ENCODE measurements at places on chromosomes 13 and 19. TPM values are rescaled to one million over a fixed set of nuclear protein-coding genes. Genes with fewer than 3 reads are reported as not detected.
A peak's percentile ranks its signal among the peaks of the same experiment; 100 is the strongest.

PPM1N gene
- 0.47 TPM for total RNA-seq

ELAVL3 gene
- total RNA-seq = 0.21 TPM

DNA sequence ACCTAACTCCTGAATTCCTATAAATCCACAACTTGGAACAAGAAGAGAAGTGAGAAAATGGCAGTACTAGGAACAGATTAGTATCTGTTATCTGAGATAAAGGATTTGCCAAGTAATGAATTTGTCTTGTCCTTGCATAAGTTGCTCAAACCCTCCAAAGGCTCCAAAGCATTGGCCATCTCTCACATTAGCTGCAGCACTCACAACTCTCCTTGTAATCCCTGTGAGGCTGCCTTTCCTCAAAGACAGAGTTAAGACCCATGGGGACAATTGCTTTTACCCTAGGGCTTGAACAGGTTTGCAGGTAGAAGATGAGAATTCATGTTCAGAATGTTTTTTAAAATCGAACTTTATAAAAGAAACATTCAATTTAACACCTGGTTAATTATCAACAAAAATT lies 1702.2 kb downstream of the EFNB2 start:
- no peak for DNase-seq

GRCh38 chr13:40969169-40969901 lies 49.8 kb downstream of the ELF1 start:
- DNase-seq = no peak

DNA sequence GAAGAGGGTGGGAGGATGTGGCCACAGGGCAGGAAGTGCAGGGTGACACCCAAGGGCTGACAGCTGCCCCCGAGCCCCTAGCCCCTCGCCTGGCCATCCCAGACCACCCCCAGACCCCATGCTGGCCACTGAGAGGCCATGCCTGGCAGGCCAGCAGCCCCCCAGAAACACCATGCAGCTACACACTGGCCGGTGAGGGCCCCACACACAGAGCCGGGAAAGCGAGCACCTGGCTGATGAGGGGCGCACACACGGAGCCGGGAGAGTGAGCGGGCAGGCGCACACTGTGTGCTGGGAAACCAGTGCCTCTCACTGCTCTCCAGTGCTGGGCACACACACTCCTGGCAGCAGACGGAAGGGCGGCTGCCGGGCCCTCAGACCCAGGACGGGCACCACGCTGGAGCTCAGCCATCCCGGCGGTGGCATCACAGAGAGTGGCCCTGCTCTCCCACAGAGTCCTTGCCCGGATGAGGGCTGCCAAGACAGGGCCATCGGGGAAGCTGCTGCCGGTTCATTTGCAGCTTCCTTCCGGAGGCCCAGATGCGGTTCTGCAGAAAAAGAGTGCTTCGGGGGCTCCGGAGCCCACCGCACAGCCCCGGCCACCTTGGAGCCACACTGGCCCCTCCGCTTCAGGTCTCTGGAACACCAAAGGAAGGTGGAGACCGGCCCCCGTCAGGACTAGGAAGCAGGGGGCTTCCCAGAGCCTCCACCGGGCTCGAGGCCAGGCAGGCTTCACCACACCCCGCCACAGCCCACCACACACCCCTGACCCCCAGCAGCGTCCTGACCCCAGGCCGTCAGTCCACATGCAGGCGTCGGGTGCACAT lies 76.4 kb downstream of the SPACA7 start:
- DNase-seq = peak; percentile 70

DNA sequence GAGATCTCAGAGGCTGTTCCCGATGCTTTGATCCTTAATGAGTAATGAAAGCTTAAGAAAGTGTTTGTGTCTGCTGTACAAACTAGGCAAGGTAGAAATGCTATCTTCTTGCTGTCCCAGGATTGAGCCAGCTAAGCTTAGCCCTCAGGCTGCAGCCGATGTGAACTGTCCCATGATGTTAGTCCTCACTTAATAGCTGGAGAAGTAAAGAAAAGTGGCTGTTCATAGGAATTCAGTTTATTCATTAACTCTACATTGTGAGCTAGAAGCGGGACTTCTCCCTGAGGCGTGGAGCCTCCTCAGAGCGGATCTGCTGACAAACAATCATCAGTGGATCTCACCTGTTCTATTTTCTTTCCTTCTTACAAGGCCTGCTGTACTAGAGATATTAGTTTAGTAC lies 10.1 kb upstream of the GSX1 start:
- DNase-seq = no peak

- DNase-seq = no peak
Measured at GRCh38 chr13:83752141-83752540, 130.1 kb downstream of the SLITRK1 start.

DNA sequence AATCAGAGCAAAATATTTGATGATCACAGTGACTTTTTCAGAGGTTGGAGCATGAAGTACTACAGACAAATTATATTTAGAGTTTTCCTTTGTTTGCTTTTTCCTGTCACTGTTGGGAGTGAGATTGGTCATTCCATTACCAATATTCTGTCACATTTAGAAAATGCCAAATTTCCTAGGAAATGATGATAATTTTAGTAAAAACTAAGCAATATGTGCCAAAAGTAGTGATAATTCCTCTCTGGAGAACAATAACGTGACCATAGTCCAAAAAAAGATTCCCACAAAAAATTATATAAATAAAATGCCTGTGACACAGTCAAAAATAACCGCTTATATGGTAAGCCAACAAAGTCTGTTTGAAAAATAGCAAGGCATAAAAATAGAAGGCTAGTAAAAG lies 2719.4 kb downstream of the PCDH9 start:
- no peak for DNase-seq

GRCh38 chr19:36060430-36060829 lies 5.7 kb downstream of the WDR62 start:
- no peak for DNase-seq

DNA sequence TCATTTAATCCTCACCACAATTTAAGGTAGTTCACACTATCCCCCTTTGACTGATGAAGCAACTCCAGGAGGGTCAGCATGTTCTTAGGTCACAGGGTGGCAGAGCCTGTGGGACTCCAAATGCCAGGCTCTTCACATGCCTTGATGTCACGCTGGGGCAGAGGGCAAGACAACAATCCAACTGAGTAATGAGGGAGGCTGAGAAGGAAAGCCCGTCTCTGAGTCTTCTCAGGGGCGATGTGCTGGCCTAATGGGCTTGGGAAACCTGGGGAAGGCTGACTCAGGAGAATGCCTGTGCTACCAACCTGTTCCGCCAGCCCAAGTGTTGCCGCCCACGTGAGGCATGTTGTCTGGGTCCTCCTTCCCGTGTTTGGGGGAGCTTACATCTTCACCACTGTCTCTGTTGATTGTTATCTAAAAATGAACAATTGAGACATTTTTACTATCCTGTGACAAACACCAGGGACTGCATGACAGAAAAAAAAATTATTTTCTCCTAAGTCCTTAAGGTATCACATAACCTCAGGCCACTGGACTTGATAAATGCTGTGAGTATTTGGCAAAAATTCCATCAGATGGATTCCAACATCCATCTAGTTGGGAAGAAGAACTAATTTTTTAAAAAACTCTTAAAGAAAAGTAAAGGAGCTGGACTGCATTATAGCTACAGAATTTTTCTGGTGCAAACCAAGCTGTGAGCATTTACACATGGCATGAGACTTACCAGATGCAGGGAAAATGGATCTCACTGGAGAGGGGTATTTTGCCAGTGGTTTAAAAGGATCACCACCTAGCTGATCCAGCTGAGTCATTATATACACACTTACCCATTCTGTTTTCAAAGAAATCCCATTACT lies 157.5 kb downstream of the RGCC start:
- no peak for DNase-seq

DNA sequence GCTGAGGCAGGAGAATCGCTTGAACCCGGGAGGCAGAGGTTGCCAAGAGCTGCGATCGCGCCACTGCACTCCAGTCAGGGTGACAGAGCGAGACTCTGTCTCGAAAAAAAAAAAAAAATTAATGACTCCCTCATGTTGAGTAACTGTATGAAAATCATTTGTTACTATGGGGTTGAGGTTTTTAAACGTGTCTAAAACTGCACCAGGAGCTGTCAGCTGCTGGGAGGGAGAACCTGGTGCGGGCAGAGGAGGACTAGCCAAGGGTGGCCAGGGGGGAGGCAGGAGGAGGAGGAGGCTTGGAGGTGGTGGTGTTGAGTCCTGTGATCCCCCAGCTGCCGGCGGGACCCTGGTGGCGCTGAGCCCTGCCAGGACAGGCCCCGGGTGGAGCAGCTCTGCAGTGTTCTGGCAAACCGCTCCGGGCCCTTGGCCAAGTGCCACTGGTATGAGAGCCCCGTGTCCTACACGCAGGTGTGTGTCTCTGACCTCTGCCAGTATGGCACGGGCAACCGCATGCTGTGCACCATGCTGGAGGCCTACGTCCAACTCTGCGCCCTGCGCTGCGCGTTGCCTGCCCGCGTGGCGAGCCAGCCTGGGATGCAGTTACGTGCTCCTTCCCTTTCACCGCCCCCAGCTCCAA lies 17.1 kb upstream of the FXYD3 start:
- DNase-seq = no peak

DNA sequence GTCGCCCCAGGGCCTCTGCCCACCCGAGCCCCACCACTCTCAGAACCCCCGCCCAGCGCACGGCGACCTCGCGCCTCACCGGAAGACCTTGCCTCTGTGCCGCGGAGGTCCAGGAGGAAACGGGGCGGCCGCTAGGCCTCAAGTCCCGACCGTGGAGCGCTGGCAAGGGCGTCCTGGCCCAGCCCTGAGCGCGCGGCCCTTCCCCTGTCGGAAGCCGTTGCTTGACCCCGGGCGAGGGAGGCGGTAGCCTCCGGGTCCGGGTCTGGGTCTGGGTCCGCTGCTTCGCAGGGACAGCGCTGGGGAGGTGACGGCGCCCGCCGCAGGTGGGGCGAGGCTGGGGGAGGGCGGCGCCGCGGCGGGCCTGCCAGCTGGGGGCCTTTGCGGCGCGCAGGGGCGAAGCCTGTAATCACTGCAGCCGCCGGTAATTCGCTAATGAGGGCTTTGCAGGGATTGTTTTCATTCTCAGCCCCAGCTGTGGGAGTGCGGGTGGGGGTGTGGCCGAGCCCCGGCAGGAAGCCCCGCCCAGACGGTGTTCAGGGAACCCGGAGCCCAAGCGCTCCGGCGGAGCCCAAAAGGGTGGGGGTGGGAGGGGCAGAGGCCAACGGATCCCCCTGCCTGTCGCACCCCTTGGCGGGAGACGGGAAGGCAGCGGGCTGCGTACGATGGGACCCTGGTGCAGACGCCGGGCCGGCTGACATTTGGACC lies 8.6 kb downstream of the C19orf25 start:
- no peak for DNase-seq

DNA sequence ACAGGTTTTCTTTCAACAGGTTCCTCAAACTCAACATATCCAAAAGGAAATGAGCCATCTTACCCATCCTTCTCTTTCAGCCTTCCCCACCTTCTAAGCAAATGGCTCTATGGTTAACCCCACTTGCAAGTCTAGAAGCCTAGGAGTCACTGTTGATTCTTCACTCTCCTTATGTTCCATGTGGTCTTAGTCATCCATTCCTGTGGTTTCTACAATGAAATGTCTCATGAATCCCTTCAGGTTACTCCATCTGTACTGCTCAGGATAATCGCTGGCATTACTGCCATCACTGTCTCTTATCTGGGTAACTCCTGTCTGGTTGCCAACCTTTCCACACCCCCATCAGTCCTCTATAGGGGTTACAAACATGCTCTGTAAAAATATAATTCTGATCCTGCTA lies 381.3 kb downstream of the ENOX1 start:
- DNase-seq = no peak

GRCh38 chr13:50608370-50608769 lies 235.1 kb downstream of the DLEU7 start:
- no peak for DNase-seq

- peak; percentile 16 for DNase-seq
Measured at GRCh38 chr19:52527956-52528351, 486 bp downstream of the ZNF808 start.

DNA sequence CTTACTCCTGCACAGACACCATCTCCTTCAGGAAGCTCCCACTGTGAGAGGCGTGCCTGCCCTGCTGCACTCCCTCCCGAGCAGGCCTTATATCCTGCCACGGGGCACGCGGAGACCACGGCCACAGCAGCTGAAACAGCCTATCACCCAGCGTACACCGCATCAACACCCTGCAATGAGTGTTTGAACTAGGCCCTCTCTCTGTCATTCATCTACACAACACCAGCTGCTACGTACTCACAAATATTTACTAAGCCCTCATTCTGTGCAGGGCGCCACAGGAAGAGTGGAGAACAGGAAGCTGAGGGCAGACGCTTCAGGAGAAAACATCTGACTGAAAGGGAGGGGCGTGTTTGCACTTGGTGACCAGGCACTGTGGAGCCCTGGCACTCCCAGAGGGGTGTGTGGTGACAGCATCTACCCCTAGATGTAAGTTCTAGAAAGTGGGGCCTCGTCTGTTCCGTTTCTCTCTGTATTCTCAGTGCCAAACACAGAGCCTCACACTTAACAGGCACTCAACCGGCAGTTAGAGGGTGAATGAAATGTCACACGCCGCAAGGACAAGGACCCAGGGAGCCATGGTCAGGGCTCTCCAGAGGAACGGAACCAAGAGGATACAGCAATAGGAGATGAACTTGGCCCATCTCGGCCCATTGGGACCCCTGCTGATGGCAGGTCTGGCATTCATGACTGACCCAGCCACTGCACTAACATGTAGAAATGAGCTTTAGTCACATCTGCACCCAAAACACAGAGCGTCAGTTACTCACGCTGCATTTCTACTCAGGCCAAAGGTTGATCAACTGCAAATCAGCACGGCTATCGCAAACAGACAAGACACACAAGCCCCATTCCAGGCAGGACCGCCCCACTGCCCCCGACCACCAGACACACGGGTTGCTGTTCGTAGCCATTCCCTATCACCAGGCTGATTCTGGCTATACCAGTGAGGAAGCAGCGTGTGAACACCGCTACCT lies 15.7 kb downstream of the RANBP3 start:
- peak; percentile 81 for DNase-seq

DNA sequence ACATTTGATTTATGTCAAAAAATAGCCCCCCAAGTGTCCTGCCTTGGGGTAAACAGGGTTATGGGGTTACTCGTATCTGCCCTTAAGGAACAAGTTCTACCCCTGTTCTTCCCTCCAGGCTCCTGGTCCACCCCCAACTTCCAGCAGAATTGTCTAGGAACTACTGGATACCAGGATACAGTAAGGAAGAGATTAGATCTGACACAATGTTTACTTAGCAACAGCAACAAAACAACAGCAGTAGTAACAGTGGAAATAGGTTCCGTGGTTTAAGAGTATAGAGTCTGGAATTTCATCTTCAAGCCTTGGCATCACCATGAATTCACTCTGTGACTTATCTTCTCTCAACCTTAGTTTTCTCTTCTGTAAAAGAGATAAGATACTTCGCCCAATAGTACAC lies 1.7 kb upstream of the FAM98C start:
- DNase-seq = no peak

- DNase-seq = peak; percentile 27
Measured at GRCh38 chr13:69283301-69283700, 824.3 kb upstream of the ATXN8OS start.

Measured in left lung (tissue), 14 donors.